ENCODE measurements at places on chromosomes 6 and 20.

- peak; percentile 90 for DNase-seq
Observed at GRCh38 chr6:149963462-149964307, at the start of gene ULBP1. TSS of gene ULBP1 (plus strand) at chr6:149963943. CDS start at chr6:149964050, 107 bp downstream.

DNA sequence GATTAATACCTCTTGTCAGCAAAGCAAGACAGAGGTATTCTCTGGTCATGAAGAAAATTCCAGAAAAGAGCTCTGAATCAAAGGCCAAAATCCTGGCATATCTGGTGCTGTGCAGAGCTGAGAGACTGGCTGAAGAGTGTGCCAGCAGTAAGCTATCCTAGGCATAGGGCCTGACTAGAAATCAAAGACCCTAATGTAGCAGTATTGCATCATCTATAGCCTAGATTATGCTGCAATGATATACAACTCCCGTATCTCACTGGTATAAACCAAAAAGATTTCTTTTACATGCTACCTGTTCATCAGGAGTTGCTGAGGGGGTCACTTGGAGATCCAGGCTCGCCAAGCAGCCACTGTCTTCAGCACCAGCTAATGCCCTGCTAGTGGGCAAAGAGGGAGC, 30.9 kb upstream of the TRIM39 start:
- no peak for DNase-seq

GRCh38 chr6:10272591-10272990, 142.3 kb downstream of the TFAP2A start:
- DNase-seq: no peak

- DNase-seq: no peak
Observed at GRCh38 chr6:106520711-106521401, 108.4 kb downstream of the RTN4IP1 start.

- no peak for DNase-seq
Observed at GRCh38 chr6:170003027-170003426, 251.6 kb downstream of the ERMARD start.

DNA sequence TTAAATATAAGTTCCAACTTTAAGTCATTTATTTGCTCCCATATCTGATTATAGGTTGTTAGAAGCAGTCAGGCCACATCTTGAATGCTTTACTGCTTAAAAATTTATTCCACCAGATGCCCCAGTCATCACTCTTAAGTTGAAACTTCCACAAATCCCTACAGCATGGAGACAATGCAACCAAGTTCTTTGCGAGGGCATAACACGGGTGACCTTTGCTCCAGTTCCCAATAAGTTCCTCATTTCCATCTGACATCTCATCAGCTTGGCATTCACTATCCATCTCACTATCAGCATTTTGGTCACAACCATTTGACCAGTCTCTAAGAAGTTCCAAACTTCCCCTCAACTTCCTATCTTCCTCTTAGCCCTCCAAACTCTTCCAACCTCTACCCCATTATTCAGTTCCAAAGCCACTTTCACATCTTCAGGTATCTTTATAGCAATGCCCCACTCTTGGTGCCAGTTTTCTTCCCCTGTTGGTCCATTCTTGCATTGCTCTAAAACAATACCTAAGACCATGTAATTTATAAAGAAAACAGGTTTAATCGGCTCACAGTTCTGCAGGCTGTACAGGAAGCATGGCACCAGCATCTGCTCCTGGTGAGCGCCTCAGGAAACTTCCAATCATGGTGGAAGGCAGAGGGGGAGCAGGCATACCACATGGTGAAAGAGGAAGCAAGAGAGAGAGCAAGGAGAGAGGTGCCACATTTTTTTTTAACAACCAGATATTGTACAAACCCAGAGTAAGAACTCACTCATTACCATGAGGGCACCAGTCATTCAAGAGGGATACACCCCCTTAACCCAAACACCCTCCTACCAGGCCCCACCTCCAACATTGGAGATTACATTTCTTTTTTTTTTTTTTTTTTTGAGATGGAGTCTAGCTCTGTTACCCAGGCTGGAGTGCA, 15.9 kb upstream of the ITPR3 start:
- no peak for DNase-seq
